Right renal pelvis (tissue), 4 donors: ENCODE measurements at places on chromosomes 7 and 10.

GRCh38 chr7:24172856-24173255 lies 111.1 kb upstream of the NPY start:
- DNase-seq: no peak

- DNase-seq: no peak
Measured at GRCh38 chr7:130334274-130334673, 10.3 kb upstream of the CPA5 start.

GRCh38 chr10:43091846-43092245 lies 15.0 kb downstream of the RET start:
- DNase-seq: no peak

DNA sequence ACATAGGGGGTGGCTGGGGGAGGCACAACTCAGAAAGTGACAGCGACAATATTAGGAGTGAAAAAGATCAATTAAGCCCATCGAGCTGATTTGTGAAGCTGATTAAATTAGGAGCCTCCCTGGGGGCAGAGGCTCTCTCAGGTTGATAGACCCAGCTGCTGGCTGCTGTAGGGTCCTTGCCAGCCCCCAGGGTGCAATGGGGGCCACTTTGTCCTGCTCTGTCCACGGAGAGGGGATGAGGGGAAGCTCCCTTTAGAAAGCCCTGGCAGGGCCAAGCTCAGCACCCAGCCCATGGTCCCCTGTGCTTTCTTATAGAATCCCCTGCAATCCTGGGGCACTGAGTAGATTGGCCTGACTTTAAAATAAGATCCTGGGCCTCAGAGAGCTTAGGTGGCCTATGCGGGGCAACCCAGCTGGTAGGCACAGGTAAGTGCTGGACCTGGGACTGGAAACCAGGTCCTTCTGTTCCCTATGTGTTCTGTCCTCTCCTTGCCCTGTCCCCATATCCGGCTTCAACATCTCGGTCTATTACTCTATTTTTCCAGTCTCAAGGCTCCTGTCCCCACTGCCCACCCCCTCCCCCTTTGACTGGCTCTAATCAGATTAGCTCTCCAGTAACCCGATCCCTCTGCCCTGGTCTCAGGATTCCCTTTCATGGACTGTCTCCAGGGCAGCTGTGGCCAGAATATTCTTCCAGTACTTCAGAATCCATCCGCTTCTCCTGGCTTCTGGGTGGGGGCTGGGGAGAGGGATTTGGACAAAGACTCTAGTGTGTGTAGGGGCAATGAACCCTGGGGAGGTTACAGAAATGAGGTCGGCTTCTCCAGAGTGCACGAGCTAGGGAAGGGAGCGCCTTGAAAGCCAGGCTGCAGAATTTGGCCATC lies 259.6 kb downstream of the RPS24 start:
- no peak for DNase-seq

- no peak for DNase-seq
Measured at GRCh38 chr7:154693661-154694060, 309.3 kb downstream of the PAXIP1 start.

DNA sequence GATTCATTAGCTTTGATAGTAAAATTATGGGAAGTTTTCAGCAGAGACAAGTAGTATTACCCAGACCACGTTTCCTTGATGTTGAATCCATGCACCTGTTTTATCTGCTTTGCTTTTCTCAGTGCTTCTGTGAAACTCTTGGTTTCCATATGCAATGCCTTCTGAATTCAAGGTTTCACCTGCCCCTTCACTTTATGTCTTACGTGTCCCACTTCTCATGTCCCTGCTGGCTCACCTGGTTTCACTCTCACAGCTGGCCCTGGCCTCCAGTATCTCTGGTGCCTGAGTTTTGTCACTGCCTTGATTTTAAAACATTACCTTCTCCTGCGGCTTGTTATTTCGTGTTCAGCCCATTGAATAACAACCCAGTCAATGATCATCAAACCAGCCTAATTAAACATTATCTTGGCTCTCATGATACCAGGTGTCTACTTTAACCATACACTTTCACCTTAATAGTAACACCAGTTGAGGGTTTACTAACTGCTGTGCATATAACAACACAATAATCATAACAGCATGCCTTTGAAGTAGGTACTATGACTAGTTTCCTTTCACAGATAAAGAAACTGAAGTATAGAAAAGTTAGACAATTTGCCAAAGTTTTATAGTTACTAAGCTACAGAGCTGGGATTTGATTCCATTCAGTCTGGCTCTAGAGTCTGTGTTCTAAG lies 175.7 kb upstream of the PCLO start:
- no peak for DNase-seq

DNA sequence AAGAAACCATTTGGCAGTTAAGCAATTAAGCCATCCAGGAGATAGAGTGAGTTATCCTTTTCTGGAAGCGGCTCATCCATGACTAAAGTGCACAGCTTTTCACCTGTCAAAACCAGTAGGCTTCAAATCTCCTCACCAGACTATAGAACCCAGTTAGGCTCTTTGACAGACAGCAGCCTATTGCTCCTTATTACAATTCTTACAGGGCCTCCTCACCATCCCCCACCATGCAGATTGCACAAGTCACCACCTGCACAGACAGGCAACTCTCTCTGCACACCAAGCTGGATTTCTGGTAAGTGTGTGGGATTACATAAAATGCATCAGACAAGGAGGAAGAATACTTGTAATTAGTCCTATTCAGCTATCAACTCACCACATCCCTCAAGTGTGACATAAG lies 301.6 kb downstream of the SNX13 start:
- no peak for DNase-seq

- DNase-seq: peak; percentile 48
Measured at GRCh38 chr10:71638064-71638821, 81.3 kb downstream of the C10orf105 start.

- DNase-seq: no peak
Measured at GRCh38 chr10:83961620-83962019, 177.7 kb upstream of the GHITM start.

DNA sequence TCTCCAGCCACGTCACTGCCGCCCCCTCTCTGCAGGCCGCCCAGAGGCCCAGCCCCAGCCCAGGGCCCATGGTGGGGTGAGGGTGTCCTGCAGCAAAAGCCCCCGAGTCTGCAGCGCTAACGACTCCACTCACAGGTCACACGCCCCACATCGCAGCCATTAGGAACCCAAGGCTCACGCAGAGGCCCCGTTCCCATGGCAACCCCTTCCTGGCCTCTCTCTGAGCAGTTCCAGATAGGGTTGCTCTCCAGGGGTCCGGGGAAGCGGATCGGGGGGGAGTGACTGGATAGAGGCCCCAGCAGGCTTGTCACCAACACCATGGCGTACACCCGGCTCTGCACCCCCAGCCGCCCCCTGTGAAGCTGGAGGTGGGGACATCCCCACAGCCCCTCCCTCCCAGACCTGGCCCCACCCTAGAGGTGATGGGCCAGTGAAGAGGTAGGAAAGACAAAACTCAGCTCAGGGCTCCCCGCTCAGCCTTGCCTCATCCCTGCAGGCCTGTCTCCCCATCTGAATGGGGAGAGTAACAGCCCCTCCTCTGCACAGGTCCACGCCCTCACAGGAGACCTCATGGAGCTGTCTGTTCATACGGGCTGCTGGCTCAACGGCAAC lies 41.2 kb downstream of the TNRC18 start:
- DNase-seq: peak; percentile 65

GRCh38 chr10:23914641-23915040 lies 294.3 kb upstream of the KIAA1217 start:
- DNase-seq: no peak

- no peak for DNase-seq
Measured at GRCh38 chr10:554182-554848, 135.2 kb downstream of the DIP2C start.

DNA sequence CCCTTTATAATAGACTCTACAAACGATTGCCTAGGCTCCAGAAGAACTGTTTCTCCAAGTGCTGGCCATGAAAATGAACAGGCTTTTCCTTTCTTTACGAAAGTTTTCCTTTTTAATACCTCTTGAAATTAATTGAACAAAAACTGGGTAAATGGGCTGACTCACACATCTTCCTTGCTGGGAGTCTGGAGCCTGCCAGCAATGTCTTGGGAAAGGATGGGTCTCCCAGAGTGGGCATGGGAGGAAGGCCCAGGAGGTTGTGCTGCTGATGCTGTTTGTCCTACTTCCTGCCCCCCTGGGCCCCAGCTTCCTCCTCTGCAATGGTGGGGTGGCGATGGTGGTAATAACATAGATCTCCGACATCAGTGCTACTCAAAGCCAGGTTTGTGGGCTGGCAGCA lies 174.1 kb downstream of the RPS24 start:
- no peak for DNase-seq

- no peak for DNase-seq
Measured at GRCh38 chr10:58184120-58184670, 83.5 kb downstream of the IPMK start.

DNA sequence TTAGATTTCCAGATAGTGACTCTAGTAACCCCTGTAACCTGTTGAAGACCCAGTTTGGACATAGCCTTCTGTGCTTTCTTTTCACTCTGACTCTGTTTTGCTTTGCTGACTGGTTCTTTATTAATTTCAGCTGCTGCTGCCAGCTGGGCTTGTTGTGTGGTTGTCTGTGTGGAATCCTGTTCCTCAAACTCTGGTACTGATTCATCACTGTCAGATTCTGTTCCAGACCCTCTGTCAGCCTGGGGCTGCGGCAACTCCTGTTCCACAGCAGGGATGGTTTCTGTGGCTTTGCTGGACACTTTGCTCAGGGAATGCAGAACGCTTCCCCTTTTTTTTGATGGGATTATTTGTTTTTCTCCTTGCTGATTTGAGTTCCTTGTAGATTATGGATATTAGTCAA lies 104.9 kb downstream of the SEC23IP start:
- no peak for DNase-seq

DNA sequence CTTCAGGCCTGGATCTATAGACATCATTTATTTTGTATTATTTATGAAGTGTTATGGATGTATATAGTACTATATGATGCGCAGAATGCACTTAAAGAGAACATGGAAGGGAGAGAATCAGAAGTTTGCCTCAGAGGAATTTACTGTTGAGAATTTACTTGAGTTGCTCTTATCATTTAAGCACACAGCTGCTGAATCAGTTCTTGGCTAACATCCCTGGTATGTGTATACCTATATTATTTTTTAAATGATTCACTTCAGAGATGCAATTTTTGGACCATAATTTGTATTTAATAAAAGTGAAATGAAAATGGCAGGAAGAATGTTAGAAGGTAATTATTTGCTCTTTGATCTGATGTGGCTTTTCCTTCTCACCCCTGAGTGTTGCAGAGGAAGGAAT lies 191.6 kb downstream of the BICC1 start:
- no peak for DNase-seq

GRCh38 chr10:43218951-43219837 lies 47.7 kb downstream of the RASGEF1A start:
- no peak for DNase-seq

DNA sequence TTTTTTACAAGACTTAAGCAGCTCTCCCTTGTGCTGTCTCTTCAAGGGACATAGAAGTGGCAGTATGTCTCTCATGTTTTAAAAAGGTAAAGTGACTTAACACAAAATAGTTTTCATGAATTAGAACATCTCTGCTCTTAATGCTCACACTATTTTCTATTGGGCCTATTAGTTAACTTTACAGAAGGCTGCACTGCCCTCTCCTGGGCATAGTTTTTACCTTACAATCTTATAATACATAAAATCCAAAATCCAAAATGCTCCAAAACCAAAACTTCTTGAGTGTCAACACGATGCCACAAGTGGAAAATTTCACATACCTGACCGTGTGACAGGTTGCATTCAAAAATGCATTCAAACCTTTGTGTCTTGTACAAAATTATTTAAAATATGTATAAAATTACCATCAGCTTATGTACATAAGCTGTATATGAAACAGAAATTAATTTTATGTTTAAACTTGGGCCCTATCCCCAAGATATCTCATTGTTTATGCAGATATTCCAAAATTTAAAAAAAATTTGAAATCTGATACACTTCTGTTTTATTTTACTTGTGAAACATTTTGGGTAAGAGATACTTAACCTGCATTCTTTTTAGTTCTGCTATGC lies 25.8 kb downstream of the TES start:
- no peak for DNase-seq

GRCh38 chr7:30837581-30837980 lies 66.4 kb downstream of the MINDY4 start:
- no peak for DNase-seq

DNA sequence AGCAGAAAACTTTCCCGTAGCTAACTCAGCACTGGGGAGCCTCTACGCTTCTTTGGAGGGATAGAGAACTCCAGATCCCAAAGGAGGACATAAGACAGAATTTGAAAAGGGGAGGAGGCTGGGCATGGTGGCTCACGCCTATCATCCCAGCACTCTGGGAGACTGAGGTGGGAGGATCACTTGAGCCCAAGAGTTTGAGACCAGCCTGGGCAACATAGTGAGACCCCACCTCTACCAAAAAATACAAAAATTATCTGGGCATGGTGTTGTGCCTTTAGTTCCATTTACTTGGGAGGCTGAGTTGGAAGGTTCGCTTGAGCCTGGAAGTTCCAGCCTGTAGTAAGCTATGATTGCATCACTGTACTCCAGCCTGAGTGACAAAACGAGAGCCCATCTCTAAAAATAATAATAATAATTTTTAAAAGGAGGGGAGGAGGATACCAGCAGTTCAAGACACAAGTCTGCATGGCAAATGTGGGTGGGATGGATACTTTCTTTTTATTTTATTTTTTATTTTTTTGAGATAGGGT lies 165.9 kb upstream of the SH2B2 start:
- DNase-seq: no peak

- DNase-seq: no peak
Measured at GRCh38 chr10:7908541-7909210, 90.4 kb downstream of the TAF3 start.

DNA sequence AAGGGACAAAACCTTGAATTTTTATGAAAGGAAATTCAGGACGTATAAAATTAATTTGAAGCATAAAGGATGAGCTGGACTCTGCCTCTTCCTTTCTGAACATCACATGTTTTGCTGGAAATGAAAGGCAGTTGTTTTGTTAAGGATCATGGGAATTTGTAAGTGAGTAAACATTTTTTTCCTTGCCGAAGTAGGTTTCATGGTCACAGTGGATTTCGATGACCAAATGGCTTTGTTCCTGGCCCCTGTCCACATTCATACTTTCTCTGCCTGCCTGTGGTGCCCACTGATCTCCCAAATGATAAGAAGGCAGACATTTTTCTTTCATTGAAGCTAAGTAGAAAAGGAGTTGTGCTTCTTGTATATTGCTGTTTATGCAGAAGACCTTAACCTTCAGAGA lies 104.2 kb downstream of the ARID5B start:
- no peak for DNase-seq

GRCh38 chr10:76811430-76811829 lies 826.2 kb downstream of the KCNMA1 start:
- DNase-seq: no peak

DNA sequence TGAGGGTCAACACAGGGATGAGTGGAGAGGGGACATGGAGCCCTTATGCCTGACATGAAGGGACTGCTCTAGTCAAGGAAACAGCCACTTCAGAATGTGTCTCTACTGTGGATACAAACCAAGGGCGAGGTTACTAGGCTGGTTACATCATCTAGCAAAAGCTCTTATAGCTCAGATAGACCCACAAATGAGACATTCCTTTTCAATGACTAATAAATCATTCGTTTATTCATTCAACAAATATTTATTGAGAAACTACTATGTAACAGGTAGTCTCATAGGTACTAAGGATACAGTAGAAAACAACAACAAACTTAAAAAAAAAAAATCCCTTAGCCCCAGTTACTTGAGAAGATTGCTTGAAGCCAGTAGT lies 219.5 kb downstream of the KIAA1217 start:
- no peak for DNase-seq
